ENCODE measurements at places on chromosomes 13 and 19.

- no peak for ATAC-seq
These were observed 2.0 kb downstream of the ZNF784 start for GRCh38 chr19:55622242-55622969.

DNA sequence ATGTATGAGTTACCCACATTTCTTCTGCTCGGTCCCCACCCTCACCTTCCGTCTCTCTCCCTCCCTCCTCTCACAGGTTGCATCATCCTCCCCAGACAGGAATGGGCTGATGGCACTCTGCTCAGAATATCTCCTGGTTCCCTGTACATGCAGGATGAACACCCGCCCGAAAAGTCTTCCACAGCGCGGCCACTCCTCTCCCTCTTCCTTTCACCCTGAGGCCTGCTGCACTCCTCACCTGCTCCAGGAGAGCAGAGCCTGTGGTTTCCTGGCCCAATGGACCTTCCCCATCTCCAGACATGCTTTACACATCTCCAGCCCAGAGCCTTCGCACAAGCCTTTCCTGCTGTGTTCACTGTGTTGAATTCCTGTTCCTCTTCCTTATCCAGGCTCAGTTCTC, 40.9 kb downstream of the GSX1 start:
- no peak for ATAC-seq

DNA sequence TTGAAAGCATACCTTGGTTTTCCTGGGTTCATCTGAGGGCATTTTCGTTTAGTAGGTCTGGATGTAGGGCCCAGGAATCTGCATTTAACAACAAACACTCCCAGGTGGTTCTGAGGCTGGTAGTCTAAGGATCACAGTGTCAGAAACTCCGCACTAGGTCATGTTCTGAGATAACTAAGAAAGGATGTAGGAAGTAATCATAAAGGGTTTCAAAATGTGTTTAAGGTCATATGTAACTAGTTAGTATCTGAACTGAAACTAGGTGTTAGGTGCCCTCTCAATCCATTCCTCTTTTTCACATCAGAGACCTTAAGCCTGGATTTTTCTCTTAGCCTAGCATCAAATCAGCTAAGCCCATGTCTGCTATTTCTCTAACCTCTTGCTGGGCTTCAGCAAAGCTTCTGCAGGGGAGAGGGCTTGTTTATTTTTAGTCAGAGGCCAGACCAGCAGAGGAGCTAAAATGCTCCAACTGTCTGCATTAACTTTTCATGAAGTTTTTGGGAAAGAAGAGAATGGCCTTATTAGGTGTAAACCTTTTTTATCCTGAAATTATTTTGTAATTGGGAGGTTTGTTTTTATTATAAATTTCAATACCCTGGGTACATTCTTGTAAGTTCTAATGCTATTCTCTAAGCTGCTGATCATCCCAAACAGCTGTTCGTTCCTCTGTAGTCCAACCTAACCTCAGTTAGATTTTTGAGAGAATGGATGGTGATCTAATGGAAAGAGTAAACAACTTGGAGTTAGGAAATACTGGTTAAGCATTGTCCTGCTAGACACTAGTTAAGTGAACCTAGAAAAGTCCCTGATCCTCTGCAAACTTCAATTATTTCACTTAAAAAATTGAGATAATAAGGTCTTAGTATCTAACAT, 262.8 kb upstream of the RFC3 start:
- no peak for ATAC-seq

DNA sequence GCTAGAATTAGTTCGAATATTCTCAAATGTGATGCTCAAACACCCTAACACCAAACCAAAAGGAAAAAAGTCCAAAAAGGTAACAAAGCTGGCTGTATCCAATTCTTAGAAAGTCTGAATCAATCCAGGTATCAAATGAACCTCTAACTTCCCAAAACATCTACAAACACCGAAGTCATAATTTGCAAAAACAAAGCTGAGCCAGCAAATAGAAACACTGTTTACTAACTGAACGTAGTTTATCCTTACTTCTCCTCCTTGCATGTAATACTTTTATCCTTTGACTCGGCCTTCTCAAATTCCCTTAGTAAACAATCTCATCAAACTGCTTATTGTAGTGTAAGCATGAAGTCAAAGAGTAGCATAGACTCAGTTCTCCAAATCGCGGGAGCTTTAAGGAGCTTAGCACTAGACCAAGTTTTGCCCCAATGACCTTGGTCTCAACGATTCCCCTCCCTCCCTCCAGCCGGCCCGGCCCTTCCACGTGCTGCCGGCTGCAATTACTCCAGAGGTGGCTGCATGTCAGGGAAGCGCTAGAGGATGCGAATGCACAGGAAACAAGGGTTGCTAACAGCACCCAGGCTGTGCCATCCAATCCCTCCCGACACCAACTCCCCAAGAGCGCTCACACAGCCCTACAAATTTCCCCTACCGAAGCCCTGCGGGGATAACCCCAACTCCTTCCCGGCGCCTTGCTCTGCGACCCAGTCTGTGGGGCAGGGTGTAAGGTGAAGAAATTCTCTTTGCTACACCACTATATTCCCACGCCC, 693 bp downstream of the XPO4 start:
- peak; percentile 6 for ATAC-seq

DNA sequence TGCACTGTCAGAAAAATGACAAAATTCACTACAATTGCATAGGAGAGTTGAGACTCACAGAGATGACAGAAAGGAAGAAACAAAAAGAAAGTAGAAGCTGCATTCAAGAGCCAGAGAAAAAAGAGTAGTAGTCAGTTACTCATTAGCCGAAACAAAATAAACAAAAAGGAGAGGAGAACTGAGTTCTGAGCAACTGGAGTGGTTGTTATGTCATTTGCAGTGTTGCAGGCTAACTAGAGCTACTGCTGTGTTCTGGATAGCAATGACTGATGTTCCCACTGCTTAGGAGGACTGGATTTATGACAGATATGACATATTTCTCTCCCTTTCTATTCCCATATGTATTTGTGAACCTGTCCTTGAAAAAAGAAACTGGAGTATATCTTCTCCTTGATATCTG, 482.6 kb downstream of the RFC3 start:
- ATAC-seq, result no peak

GRCh38 chr19:32692727-32693061, 1.1 kb downstream of the NUDT19 start:
- no peak for ATAC-seq

DNA sequence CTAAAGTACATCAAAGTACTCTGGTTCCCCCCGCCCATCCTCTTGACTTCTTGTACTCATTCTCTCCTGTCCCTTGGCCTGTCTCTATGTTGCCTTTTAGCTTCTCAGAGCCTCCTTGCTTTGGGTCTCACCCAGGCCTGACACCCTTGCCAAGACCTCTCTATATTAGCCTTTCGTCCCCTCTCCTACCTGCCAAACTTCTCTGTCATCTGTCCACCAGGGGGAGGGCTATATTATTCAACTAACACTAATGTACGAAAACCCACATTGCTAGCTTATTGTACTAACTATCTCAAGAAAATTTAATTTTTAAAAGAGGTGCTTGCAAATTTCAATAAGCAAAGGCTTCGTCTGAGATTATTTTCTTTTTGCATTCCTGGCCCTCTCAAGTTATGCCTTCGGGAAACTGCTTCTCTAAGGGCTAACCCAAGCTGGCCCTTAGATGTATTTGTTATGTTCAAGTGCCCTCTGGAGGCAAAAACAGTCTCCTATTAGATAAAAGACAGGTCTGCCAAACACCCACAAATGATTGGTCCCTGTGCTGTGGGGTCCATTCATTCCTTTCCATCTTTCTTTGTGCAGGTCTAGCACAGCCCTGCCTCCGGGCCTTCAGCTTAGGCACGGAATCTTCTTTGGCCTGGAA, 6.3 kb upstream of the MRPS31 start:
- ATAC-seq, result peak; percentile 77

GRCh38 chr13:67588607-67589006, 358.5 kb upstream of the PCDH9 start:
- no peak for ATAC-seq

DNA sequence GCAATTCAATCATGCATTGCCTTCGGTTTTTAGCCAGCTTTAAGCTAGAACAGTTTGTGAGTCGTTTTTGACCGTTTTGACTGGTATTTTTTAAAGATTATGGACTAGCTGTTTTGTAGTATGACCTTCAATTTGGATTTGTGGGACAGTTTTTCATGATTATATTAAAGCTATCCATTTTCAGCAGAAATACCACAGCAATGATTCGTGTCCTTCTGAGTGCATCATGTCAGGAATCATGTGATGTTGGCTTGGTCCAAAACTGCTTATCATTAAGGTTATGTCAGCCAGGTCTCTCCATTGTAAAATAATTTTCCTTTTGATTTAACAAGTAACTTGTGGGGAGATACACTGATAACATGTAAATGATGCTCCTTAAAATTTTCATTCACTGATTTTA, 229.0 kb downstream of the POSTN start:
- ATAC-seq, result no peak

All from gastroesophageal sphincter (tissue), 4 donors.